GM12878 (cell line): ENCODE measurements at places on chromosomes 11 and 22. TPM values are rescaled to one million over a fixed set of nuclear protein-coding genes. Genes with fewer than 3 reads are reported as not detected.

DNA sequence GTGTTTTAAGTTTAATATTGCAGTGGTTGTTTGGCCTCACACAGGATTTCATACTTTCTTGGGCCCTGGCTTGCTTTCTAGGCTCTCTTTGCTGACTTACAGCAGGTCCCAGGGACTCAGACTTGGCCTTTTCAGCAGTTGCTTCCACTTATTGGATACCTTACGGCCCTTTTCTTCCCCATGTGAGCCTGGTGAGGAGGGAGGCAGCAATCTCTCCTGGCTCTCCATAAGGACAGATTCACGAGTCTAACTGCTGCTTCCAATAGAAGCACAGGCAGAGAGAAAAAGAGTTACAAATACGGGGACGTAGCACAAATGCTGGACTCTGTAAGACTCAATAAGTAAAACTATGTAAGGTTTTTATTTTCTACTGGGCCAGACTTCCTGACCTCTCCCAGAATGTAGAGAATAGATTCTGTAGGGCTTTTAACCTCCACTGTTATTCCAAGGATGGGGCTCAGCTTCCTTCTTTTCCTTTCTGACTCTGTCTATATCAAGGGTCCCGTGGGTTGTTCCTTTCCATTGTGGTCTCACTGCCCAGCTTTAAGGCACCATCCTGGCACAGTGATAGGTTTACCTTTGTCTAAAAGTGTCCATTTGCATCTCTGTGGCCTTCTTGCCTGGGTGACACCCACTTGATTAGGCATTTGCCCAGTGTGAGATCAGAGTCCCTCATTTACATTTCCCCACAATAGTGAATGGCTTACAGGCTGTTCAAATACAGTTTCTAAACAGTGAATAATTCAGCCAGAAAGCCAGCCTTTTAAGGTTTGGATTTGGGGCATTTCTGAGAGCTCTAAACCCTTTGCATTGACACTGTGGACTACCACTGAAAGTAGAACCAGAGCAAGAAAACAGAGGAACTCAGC, 92.8 kb downstream of the RASSF10 start:
- no peak for DNase-seq

CCDC89 gene
- total RNA-seq: not detected in 2 replicates

AQP11 gene
- total RNA-seq: 0.56 and 0.64 TPM in 2 replicates

DCUN1D5 gene
- total RNA-seq: 43.4 and 47.5 TPM in 2 replicates

DNA sequence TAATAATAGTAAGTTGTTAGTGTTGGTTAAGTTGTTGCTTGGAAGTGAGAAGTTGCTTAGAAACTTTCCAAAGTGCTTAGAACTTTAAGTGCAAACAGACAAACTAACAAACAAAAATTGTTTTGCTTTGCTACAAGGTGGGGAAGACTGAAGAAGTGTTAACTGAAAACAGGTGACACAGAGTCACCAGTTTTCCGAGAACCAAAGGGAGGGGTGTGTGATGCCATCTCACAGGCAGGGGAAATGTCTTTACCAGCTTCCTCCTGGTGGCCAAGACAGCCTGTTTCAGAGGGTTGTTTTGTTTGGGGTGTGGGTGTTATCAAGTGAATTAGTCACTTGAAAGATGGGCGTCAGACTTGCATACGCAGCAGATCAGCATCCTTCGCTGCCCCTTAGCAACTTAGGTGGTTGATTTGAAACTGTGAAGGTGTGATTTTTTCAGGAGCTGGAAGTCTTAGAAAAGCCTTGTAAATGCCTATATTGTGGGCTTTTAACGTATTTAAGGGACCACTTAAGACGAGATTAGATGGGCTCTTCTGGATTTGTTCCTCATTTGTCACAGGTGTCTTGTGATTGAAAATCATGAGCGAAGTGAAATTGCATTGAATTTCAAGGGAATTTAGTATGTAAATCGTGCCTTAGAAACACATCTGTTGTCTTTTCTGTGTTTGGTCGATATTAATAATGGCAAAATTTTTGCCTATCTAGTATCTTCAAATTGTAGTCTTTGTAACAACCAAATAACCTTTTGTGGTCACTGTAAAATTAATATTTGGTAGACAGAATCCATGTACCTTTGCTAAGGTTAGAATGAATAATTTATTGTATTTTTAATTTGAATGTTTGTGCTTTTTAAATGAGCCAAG, 2.7 kb downstream of the NEAT1 start:
- DNase-seq: no peak
